ENCODE measurements at places on chromosomes 3 and 15.

DNA sequence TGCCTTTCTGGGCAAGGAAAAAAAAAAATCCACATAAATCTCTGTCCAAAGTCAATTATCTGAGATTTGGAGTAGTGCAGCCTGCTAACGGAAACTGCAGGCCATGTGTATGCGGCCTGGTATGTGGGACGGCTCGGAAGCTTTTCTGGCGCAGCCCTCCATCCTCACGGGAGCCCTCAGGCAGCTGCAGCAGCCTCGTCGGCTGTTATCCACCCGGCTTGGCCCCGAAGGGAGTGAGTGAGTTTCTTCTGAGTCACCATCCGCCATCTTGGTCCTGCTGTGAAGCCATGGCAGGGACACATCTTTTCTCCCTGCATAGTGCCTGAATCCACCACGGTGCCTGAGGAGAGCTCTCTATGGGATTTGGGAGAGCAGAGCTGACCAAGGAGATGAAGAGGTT lies 62.8 kb downstream of the POLR2M start:
- no peak for DNase-seq

GRCh38 chr3:170811928-170812591 lies 57.9 kb downstream of the RPL22L1 start:
- no peak for DNase-seq

DNA sequence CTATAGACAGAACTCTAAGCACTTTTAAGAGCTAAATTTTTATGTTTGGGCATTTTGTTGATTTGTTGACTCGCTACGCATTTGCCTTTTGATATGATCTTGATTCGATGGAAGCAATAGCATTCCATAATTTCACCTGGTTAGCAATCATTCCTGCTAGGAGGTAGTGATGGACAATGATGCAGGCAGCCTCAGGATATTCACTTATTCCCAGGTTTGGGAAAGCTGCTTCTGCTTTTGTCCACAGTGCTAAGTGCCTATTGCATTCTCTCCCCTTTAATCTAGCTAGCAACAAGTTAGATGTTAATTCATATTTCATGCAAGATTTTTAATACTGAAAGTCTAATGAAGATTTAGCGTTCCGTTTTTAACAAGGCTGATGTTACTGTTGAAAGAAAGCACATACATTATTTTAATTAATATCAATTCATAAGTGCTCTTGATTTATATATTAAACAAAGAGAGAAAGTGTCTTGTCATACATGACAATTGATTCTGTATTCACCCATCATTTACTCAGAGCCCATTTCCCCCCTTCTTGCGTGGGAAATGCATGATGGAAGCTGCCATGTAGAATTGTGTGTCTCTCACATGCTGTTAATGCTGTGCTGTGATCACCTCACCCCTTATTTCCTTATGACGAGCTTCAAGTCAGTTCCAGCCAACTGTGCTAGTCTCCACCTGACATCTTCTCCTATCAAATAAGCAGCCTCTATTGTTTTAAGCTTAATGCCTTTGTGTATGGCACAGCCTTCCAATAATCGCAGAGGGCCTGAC lies 53.0 kb upstream of the TMCO5A start:
- DNase-seq: no peak

DNA sequence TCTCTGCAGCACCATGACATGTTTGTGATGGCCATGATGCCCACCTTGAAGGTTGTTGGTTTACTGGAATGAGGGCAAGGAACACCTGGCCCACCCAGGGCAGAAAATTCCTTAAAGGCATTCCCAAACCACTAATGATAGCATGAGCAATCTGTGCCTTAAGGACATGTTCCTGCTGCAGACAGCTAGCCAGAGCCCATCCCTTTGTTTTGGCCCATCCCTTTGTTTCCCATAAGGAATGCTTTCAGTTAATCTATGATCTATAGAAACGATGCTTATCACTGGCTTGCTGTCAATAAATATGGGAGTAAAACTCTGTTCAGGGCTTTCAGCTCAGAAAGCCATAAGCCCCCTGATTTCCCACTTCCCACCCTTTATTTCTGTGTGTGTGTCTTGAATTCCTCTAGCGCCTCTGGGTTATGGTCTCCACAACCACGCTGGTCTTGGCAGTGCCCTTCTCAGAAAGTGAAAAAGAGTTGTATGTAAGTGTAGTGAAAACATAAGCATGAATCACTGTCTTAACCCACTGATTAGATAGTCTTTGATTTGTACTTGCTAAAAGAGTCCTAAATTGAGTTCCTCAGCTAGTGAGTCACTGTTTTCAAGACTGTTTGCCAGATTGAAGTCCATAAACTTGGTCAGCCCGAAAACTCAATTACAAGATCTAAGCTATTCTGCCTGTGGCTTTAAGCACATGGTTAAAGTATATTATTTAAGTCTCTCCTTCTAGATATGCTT lies 19.0 kb upstream of the CCR2 start:
- no peak for DNase-seq

GRCh38 chr3:89335693-89336092 lies 228.3 kb downstream of the EPHA3 start:
- DNase-seq: no peak

DNA sequence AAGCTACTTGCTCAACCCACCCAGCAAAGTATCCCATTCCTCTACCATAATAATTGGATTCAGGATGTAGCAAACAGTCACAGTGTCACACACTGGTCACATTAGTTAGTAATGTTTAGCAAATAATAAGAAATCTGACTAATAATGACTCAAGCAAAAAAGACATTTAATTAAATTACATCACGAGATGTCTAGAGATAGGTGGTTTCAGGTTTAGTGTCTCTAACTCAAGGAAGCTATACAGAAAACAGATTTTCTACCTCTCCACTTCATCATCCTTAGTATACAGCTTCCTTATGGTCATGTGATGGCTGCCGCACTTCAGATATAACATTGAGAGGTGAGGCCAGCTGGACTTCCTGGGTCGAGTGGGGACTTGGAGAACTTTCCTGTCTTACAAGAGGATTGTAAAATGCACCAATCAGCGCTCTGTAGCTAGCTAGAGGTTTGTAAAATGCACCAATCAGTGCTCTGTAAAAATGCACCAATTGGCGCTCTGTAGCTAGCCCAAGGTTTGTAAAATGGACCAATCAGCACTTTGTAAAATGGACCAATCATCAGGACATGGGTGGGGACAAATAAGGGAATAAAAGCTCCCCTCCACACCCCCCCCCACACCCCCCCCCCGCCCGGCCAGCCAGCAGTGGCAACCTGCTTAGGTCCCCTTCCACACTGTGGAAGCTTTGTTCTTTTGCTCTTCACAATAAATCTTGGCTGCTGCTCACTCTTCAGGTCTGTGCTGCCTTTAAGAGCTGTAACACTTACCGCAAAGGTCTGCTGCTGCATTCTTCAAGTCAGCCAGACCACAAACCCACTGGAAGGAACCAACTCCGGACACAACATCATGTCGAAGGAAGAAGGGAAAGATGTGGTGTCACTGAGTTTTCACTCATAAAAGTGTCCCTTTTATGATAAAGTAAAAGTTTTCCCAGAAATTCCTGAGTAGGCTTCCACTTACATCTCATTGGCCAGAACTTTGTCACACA lies 24.9 kb upstream of the ARPIN start:
- DNase-seq: peak; percentile 18

- no peak for DNase-seq
Measured at GRCh38 chr3:44903751-44904150, 29.3 kb downstream of the TGM4 start.

- no peak for DNase-seq
Measured at GRCh38 chr3:56787784-56788256, 13.9 kb downstream of the ARHGEF3 start.

- no peak for DNase-seq
Measured at GRCh38 chr3:142225885-142226215, 465 bp upstream of the GK5 start.

- DNase-seq: peak; percentile 81
Measured at GRCh38 chr3:179840985-179841384, 188.1 kb downstream of the USP13 start.

- peak; percentile 80 for DNase-seq
Measured at GRCh38 chr15:99450896-99451358, 114.9 kb upstream of the MEF2A start.

DNA sequence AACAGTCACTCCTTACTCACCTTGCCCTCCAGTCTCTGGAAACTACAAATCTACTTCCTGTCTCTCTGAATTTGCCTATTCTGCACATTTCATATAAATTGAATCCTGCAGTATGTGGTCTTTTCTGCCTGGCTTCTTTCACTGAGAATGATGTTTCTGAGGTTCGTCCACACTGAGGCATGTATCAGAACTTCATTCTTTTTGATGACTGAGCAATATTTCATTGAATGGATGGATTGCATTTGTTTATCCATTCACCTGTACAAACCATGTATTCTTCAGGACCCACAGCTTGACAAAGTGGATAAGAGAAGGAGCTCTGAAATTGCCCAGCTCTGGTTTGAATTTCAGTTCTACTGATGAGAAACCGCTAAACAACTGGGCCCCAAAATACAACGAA lies 118.9 kb upstream of the ARRDC4 start:
- DNase-seq: no peak

GRCh38 chr3:171005648-171006047 lies 20.9 kb downstream of the SLC2A2 start:
- DNase-seq: no peak

GRCh38 chr3:80929576-80929975 lies 831.9 kb downstream of the GBE1 start:
- DNase-seq: no peak

- no peak for DNase-seq
Measured at GRCh38 chr15:56923174-56923591, 4.7 kb downstream of the TCF12 start.

GRCh38 chr15:60975218-60975617 lies 253.9 kb downstream of the RORA start:
- DNase-seq: no peak

DNA sequence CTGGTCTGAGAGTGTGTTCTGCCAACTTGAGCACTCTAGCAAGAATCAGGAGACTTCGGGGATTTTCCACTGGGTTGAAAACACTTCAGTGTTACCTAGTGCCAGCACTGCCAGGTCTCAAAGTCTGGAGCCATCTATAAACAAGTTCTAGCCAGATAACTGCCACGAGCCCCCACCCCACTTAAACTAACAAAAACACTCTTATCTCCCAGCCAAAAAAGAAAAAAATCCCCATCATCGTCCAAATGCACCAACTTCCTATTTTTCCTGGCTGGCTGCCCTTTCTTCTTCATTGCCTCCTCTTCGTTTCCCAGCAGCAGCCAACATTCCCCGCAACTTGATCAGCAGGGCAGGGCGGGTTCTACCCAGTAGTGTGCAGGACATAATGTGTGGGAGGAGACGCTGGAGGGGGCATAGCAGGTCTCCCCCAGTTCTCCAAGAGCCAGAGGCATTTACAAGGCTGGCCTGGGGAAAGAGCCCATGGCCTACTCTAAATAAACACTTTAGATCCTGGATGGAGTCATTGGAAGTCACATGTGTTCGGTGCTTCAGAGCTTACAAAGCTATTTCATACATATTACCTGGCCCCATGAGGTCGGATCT lies 29.5 kb downstream of the C2CD4B start:
- no peak for DNase-seq

DNA sequence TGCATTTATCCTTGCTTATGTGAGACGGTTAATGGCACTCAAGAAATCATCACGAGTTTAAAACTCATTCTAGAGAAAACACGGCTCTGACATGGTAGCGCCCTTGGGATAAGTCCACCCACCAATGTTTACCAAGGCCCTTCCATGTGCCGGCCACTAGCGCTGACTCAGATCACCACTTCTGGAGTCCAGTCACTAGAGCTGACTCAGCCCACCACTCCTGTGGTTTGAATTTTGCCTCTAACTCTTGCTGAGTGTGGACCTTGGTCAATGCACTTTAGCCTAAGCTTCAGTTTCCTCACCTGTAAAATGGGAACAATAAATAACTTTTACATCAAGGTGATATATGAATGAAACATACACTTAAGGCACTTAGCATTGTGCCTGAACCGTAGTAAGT lies 358.4 kb upstream of the PROK2 start:
- DNase-seq: no peak

DNA sequence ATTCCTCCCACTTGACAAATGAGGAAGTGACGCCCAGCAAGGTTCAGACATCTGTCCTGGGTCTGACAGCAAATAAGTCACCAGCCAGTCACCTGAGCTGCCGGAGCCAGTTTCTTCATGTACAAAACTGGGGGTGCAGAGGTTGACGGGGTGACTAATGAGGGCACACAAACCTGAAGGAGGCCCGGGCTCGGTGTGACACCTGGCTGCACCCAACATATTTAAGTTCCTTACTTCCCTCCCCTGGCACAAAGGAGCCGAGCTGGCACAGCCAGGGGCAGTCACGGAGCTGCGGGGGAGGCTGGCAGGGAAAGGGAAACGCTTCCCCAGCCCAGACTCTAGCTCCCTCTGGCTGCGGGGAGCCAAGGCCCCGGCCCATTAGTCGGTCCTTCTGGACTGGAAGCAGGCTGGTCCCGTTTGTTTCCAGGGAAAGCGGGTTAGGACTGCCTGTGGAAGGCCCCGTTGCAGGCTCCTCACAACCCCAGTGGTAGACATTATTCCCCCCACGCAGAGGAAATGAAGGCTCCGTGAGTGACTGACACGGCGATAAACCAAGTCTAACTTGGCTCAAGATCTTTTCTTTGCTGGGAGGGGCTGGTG lies 2.3 kb downstream of the FBXL22 start:
- DNase-seq: no peak

GRCh38 chr3:186567072-186567921 lies at the start of gene TBCCD1:
Gene TBCCD1 (minus strand): TSS chr3:186567339. CDS start chr3:186564329, 3,010 bp downstream.
- peak; percentile 81 for DNase-seq

GRCh38 chr3:13289771-13290285 lies 130.3 kb downstream of the NUP210 start:
- DNase-seq: peak; percentile 30

GRCh38 chr15:62067448-62068044 lies 769 bp downstream of the C2CD4A start:
- DNase-seq: no peak

GRCh38 chr15:68749793-68750192 lies 70.9 kb downstream of the ANP32A start:
- no peak for DNase-seq

DNA sequence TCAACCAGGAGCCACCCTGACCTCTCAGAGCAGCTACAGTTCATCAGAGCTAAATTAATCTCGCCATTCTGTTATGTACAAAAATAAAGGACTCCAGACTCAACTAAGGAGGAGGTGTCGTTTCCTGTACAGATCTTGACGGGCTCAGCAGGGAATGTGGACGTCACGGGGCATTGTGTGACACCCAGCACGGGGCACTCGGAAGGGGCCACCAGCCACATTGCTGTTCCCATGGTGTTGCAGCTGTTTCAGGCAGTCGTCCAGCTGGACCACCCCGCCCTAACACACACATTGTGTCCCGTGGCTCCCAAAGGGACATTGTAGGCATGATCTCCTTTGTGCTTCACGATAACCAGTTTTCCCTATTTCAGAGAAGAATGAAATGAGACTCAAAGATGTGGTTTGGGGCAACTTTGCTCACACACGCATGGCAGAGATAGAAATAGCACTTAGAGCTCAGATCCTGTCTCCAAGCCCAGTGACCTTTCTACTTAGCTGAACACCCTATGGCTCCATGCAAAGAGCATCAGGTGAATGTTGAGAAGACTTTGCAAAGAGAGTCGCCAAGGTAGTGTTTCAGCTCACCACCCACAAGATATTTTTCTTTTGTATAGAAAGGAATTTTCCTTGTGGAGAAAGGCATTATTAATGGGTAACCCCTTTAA lies 5.5 kb downstream of the SSUH2 start:
- DNase-seq: peak; percentile 27
